Lower leg skin (tissue), 4 donors: ENCODE measurements at places on chromosomes 13 and 19.

DNA sequence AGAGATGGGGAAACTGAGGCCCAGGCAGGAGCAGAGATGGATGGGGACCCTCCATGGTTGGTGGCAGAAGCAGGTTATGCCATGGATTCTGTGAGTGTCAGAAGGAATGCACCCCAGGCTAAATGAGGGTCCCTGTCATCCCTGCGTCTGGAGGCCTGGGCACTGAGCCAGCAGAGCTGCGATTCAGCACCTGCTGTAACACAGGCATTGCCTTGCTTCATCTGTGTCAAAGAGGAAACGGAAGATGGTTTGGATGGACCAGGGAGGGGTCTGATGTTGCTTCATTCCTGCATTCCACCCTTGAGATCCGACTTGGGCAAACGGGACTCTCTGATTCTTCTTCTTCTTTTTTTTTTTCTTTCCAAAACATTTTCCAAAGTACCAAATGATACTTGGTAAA, 1.2 kb downstream of the C5AR1 start:
- DNase-seq = no peak

DNA sequence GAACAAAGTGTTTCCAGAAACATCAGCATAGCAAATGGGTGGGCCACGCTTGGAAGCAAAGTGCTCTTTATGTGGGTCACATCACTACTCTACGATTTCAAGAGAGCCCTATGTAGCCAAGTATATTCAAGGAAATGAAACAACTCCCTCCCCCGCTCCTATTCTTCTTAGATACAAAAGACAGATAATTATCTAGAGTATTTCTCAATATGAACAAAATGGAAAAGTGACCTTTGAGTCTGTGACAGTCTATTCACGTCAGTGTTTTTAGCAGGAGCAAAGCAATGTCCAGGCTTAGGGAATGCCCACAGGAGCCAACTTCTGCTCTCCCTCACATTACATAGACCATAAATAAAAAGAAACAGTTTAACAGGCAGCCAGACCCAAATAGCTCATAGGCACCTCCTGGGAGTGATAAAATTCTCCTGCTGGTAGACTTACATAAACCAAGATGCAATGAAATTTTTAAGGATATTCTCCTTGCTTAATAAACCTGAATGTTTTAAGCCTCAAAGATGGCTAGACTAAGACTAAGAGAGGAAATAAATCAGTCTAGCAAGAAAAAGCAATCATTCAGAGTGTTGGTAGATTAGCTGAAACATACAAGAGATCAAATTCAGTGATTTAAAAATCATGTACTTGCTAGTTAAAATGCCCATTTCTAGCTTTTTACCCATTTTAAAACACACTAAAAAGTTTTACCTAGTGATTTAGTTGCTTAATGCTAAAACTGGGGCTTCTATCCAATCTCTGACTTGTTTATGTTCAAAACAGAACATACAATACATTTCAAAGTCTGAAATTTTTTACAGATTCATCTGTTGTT, 182.8 kb downstream of the RGCC start:
- no peak for DNase-seq

- no peak for DNase-seq
Measured at GRCh38 chr13:62014299-62014698, 598.6 kb upstream of the PCDH20 start.

DNA sequence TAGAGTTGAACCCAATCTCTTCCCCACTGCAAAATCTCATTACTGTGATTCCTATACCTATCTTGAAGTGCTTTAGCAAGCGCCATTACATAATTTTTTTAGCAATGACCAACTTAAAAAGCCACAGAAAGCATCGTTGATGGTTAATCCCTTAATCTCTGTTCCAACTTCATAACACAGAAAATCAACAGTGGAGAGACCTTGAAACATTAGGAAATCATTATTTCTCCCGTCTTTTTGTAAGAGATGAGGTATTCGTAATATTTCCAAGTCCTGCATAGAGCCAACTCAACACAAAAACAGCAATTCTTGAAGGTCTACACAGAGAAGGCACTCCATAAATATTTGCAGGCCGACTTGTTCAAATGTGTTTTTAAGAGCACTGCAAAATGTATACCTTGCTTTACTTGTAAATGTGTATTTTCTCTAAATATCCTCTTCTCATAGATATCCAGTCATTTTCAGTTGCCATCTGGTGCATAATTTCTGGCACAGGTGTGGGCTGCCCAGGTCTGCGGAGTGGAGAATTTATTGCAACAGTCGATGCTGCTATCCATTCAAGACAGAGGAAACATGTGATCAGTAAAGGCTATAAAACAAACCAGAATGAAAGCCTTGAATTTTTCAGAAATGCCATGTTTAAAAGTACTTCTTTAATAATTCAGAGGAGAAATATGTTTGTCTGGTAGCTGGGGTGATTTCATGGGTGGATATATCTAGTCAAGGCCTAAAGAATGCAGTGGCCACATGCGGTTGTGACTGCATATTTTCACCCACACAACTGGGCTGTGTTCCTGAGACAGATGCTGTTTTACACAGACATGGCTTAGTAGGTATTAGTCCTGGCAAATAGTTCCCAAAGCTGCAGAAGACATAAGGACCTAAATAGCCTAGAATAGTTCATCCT, 234.3 kb upstream of the STARD13 start:
- no peak for DNase-seq

DNA sequence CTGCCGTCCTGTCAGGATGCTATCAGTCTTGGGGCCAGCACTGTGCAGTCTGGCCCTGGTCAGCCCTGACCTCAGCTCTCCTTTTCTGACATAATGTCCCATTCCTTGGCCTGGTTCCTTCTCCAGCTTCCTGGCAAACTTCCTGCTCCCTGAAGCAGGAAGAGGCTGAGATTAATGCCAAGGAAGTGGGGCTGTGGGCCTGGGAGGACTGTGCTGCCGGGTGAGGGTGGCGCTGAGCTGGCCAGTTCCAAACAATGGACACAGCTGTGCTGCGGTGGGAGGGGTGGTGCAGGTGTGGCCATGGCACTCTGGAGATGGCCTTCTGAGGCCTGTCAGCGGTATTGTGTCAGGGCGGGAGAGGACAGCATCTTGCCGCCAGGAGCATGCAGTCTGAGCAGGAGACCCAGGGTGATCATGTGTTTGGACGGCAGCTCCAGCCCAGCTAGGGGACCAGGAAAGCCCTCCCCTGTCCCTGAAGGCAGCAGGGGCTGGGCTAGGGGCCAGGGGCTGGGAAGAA, 30.9 kb downstream of the TUBA3C start:
- no peak for DNase-seq

GRCh38 chr19:41863209-41863931, 3.3 kb downstream of the RPS19 start:
- no peak for DNase-seq

GRCh38 chr13:48715977-48716376, 62.2 kb downstream of the CYSLTR2 start:
- DNase-seq = no peak

DNA sequence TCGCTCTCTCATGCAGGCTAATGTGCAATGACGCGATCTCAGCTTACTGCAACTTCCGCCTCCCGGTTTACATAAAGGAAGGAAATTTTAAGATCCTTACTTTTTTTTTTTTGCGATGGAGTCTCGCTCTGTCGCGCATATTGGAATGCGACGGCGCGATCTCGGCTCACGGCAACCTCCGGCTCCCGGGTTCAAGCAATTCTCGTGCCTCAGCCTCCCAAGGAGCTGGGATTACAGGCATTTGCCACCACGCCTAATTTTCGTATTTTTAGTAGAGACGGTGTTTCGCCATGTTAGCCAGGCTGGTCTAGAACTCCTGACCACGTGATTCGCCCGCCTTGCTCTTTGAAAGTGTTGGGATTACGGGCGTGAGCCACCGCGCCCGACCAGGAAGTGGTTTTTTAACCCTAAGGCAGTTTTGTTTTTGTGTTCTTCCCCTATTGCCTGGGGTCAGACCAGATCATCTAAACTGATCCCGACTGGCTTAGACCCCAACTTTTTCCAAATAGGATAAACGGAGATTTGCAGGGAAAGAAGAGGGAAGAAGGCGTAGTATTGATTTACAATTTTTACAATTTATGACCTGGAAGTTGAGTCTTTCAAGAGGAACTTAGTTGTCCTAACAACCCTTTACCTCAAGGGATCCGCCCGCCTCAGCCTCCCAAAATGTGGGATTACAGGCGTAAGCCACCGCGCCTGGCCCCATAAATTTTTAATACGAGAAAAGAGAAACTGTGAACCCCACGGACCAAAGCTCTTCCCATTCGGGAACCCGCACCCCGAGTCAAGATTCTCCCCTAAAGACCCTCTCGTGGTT, 142.0 kb downstream of the ZNF737 start:
- peak; percentile 91 for DNase-seq

DNA sequence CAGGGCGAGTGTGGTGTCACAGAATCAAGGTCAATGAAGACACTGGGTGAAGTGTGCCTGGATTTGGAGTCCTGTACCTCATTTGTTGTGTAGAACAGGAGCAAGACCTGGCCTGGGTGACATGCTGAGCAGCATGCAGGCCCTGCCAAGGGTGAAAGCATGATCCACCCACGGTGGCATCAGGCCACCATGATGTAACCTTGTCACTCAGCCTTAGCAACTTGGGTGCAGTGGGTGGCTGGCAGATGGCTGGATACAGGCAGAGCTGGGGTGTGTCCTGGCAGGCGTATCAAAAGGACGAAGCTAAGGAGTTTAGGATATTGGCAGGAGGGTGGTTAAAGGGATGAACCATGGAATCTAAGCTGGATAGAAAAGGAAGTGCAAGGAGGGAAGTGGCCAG, 10.3 kb downstream of the THSD1 start:
- no peak for DNase-seq

DNA sequence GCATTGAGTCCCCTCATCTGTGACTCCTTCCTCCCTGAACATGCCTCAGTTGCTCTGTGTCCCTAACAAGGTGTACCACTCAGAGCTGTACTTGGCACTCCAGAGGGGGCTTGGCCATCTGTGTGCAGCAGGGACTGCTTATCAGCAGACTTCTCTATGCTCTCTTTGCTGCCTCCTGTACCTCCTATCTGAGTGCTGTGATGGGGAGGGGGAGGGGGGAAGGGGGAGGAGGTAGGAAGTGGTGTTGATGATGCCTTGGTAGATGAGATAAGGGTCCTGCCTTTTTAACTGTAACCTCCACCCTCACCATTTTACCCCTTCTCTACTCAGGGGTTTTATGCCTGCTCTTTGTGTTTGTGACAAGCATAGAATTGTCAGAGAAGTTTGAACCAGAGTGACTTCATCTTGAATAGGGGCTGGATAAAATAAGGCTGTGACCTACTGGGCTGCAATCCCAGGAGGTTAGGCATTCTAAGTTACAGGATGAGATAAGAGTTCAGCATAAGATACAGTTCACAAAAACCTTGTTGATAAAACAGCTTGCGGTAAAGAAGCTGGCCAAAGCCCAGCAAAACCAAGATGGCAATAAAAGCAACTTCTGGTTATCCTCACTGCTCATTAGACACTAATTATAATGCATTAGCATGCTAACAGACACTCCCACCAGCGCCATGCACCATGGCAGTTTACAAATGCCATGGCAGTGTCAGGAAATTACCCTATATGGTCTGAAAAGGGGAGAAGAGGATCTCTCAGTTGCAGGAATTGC, 13.2 kb downstream of the PCDH8 start:
- DNase-seq = no peak

DNA sequence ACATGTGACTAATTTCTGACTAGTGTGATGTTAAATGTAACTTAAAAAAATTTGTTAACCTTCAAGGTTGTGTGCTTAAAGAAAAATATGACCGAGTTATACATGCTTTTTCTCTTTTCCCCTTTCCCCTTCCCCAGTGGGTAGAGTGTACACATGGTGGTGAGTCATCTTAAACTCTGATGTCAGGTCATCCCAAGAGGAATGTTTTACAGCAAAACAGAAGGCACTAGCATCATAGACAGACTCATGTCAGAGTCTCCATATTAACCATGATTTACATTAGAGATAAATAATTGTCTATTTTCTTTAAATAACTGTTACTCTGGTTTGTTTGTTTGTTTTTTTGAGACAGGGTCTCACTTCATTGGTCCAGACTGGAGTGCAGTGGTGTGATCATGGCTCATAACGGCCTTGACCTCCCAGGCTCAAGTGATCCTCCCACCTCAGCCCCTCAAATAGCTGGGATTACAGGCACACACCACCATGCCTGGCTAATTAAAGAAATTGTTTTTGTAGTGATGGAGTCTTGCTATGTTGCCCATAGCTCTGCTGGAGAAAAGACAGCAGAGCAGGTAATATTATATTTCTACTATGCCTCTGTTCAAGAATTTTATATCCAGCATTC, 160.4 kb upstream of the PCDH9 start:
- no peak for DNase-seq

- DNase-seq = no peak
Measured at GRCh38 chr19:1959928-1960589, 19.1 kb downstream of the CSNK1G2 start.

- no peak for DNase-seq
Measured at GRCh38 chr13:75541287-75541686, 3.6 kb upstream of the COMMD6 start.

DNA sequence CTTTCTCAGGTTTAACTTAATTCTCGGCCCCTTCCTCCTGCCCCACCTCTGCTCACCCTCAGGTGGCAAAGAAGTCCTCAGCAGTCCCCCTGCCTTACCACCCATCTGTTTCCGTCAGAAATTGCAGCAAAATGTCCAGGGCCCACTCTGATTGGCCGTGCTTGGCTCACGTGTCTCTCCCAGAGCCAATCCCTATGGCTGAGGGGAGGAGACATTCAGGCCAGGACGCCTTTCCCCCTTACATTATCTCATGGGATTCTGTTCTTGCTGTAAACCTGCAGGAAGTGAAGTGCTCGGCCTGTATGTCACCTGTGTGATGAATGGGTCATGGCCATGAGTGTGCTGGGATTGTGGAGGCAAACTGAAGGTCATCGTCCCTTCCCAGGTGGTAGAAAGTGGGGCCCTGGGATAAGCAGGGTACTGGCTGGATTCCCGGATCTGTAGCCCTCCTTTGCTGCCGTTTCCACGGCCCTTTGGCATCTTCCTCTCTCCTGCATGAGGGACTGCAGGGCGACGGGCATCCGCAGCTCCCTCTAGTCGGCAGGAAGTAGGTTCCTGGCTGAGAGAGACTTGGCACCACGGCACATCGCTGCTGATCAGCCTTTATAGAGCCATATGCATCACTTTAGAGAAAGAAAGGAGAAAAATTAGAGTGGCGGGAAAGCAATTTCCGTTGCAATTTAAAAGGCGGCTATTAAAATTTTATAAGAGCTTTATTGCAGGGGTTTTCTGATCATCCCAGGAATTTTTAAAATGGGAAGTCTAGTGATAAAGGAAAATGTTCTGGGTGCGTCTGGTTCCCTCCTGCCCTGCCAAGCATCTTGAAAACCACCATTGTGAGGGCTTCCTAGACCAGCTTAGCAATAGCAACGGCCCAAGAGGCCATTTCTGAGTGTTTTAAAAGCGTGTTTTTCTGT, 118.2 kb downstream of the SIPA1L3 start:
- DNase-seq = no peak

GRCh38 chr13:28753946-28754345, 35.2 kb upstream of the SLC46A3 start:
- DNase-seq = no peak
